ENCODE measurements at places on chromosomes 4 and X. TPM values are rescaled to one million over a fixed set of nuclear protein-coding genes. Genes with fewer than 3 reads are reported as not detected.

DNA sequence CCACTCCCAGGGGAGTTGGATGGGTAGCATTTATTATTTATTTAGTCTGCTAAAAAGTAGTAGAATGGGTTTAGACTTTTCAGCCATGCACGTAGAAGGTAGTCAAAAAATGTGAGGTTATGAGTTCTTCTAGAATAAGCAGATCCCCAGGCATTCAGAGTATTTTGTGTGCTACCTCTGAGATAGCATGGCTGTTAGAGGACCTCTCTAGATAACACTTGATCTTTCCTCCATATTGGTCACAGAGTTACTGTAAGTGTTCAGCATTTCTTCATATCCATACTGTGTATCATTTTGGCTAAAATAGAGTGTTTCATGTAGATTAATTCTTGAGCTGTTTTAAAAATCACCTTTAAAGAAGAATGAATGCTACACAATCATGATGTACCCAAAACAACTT is 58.4 kb downstream of the KLHL5 start:
- no peak for DNase-seq

DNA sequence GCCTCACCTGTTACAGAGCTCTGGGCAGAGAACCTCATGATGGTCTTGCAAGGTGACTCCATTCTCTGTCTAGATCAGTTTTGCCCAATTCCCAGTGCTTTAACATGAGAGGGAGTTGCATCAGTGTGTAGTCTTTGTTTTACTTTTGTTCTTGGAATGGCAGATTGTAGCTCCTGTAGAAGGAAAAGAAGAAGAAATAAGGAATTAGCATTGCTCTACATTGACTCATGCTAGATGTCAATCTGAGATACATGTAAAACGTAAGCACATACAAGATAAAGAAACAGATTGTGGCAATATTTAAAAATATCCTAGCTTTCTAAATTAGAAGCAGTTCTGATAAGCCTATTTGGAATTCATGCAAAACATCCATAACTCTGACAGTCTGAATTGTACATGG is 16.0 kb upstream of the PPEF1 start:
- DNase-seq: no peak

DNA sequence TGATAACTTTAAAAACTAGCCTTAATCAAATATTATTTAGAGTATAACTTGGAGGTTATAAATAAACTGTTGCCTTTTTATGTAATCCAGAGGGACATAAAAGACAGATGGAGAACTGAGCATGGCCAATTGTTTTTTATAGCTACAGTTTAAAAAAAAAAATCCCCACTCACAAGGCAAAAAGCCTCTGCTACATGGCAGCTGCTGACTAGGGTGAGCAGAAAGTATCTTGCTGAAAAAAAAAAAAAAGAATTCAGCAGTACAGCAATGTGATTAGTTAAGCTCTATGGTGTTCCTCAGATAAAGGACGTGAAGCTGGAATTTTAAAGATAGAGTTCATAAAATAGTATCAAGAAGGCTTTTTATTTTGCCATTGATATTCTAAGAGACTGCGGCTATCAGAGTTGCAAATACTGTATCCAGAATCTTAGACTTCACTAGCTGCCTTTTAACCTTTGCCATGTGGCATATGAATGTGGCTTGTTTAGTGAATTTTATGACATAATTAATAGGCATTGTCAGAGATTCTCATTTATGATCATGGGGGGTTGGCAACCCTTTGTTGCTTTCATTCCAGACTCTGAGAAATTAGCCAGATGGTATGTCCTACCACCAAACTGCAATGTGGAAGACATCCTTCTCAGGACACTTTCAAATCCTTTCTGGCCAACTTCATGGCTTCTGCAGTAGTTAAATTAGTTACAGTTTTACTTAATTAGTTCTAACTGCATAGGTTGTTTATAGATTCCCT is 498.0 kb downstream of the STPG2 start:
- no peak for DNase-seq

DNA sequence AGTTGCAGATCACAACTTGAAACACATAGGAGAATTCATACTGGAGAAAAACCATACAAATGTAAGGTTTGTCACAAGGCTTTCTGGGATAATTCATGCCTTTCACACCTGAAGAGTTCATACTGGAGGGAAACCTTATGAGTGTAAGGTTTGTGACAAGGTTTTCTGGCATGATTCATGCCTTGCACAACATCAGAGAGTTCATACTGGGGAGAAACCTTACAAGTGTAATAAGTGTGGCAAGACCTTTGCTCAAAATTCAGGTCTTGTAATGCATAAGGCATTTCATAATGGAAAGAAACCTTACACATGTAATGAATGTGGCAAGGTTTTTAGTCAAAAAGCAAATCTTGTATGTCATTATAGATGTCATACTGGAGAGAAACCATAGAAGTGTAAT is 58.8 kb upstream of the ENPEP start:
- DNase-seq: no peak

DNA sequence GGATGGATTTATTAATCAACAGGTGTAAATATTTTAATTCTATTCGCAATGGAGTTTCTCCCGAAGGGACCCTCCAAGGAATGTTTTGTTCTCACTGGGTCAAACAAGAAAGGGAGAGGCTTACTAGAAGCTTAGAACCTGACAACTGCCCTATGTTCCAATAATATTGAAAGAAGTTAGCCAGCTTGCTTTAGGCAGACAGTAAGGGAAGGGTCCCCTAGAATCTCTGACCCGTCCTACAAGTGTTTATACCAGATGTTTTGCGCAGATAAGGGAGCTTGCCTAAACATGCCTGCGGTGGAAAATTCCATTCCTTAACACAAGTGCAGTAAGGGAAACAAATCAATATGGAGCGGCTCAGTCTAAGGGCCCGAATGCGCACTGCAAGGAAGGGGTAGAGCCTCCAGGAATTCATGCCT is 17.7 kb downstream of the IL21 start:
- DNase-seq: no peak

GRCh38 chrX:65866146-65866545 is 173.7 kb downstream of the VSIG4 start:
- no peak for DNase-seq

DNA sequence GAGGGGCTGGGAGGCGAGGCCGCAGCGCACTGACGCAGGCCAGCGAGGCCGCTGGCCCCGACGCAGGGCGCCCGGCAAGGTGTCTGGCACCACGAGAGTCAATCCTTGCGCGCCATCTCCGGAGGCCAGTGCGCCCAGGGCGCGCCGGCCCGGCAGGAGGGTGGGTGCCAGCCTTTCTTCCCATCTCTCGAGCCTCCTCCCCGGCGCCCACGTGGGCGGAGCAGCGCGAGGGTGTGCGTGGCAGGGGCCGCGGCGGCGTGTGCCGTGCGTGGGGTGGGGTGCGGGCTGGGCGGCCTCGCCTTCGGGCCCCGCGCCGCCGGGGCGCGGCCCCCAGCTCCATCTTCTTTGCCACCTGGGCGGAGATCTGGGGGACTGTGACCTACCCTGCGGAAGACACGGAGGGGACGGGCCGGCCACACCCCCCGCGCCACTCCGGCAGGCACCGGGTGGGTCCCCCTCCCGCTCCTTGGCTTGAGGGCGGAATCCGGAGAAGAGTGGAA is 877 bp downstream of the JAKMIP1 start:
- DNase-seq: no peak

DNA sequence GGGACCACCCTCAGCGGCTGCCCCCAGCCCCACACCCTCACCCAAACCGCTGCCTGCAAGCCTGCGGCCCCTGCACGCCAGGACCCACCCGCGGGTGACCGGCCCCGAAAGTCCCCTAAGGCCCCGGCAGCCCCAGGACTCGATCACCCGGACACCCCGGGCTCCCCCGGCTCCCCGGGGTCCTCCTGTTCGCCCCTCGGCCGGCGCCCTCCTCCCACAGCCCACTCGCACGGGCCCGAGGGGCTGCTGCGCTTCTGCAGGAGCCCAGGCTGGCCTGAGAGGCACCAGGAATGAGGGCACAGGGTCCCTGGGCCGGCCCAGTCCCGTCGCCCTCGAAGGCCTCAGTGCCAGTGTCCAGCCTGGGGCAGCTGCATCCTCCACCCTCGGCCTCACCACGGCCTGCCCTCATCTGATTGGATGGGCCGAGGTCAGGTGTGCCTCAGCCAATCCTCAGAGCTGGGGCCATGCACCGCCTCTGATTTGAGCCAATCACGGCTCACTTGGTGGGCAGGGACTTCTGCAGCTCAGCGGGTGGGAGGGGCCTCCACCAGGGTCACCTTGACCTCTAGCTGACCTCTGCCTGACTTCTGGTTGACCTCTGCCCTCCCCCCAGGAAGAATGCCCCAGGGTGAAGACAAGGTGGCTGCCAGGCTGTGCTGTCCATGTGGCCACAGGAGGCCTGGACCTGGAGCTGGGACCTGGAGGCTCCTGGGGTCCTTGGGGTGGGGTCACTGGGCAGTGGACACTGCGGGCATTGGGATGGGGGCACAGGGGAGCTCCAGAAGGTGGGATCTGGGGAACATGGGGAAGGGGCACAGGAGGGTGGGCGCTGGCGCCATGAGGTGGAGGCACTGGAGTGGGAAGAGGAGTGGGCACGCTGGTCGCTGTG is 97.6 kb upstream of the NKX1-1 start:
- DNase-seq: no peak

DNA sequence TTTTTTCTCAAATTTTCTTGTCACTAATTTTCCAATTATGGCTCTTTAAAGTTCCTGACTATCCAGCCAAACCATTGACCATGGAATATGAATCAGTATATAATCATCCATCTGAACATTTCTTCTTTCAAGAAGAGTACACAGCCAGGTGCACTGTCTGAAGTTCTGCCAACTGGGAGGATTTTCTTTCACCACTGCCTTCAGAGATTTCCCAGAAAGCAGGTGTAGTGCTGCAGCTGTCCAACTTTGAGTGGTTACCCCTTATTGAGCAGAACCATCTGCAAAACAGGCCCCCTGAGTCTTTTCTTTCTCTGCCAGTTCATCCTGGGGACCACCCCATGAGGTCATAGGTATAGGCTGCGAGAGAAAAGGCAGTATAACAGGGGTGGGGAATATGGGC is 1213.2 kb downstream of the RAPGEF2 start:
- DNase-seq: no peak

DNA sequence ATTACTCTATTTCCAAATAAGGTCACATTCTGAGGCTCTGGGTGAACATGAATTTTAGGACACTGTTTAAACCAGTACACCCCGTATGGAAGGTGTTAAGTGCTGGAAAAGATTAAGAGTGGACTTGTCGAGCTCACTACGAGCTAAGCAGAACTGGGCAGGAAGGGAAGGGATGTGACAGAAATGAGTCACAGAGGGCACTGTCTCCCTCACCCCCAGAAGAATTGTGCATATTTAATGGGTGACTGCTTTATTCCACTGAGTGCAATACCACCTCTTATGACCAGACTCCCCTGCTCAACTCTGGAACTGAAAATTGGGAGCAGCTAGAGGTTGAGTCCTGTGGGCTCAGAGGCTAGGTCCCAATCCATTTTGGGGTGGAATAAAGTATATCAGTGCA is 187.4 kb upstream of the RPS6KA3 start:
- DNase-seq: peak; percentile 41

DNA sequence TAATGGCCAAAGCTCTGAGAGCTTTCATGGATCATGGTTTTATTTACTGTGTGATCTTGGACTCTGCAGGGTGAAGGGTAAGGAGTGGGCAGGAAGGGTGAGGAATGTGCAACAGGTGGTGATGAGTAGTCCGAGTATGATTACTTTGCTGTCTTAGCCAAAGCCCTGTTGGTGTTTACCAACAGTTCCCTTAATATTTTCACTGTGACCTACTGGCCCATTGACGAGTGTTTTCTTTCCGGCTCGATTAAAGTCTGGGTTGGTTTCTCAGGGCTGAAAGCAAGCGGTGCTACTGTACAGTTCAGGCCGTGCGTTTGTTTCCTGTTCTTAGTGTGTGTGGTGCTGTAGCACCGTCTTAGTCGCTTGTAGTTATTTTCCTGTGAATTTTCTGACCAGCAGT is 2.6 kb downstream of the ARHGAP24 start:
- no peak for DNase-seq

- DNase-seq: no peak
Observed at GRCh38 chrX:154715825-154716224, 35.1 kb downstream of the GAB3 start.

MAGEA8 gene
- total RNA-seq: not detected

TMEM35A gene
- total RNA-seq: 2.1 TPM

HPGD gene
- not detected for total RNA-seq

Measured in HFFc6 (cell line).